ENCODE measurements at places on chromosomes 1 and 21.

DNA sequence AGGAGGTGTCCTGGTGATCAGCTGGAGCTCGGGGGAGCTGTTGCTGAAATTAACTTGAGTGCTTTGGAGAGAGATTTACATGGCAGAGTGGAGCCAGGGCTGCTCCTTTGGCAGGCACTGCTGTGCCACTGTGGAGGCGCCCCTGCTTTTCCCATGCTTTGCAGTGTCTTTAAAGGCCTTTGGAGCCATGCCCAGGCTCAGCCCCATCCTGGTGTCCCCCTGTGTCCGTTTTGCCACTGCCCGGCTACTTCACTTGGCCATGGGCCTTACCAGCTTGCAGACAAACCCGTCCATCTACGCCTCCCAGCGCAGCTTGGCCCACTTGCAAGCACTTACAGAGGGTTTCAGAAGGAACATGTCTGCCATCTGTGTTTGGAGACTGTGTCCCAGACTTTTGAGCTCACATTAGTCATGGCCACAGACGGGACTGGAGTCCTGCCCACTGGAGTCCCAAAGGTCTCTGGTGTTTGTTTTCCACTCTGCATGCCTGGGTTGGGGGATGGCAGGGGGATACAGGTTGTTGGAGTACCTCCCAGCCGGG is 18.2 kb upstream of the LAMTOR5 start:
- no peak for DNase-seq

DNA sequence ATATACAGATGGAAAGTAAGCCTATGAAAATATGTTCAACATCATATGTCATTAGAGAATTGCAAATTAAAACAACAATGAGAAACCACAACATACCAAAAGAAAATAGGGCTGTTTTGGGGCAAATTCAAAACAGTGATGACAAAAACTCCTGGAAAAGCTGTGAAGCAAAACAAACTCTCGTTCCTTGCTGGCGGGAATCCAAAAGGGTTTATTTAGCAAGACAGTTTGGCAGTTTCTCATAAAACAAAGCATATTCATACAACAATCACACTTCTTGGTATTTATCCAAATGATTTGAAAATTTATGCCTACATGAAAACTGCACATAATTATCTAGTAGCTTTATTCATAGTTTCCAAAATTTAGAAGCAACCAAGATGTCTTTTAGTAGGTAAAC is 44.4 kb downstream of the COL11A1 start:
- no peak for DNase-seq

- no peak for DNase-seq
Measured at GRCh38 chr1:32128964-32129363, 21.1 kb downstream of the KPNA6 start.

- DNase-seq: no peak
Measured at GRCh38 chr21:28893687-28894086, 99.0 kb downstream of the LTN1 start.

- DNase-seq: no peak
Measured at GRCh38 chr1:101039245-101039644, 13.7 kb upstream of the DPH5 start.

GRCh38 chr1:160837558-160838205 is 25.0 kb downstream of the CD244 start:
- DNase-seq: no peak

DNA sequence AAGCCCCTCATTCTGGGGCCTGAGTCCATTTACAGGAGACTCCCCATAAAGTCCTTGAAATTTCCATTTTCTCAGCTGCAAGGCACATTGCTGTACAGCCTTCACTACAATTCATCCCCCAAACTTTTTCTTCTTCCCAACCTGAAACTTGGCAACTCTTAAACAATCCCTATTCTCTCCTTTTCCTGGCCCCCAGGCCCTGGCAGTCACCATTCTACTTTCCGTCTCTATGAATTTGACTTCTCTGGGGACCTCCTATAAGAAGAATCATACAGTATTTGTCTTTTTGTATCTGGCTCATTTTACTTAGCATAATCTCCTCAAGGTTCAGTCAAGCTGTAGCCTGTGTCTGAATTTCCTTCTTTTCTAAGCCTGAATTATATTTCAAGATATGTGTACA is 332.9 kb downstream of the PCP4 start:
- DNase-seq: no peak

DNA sequence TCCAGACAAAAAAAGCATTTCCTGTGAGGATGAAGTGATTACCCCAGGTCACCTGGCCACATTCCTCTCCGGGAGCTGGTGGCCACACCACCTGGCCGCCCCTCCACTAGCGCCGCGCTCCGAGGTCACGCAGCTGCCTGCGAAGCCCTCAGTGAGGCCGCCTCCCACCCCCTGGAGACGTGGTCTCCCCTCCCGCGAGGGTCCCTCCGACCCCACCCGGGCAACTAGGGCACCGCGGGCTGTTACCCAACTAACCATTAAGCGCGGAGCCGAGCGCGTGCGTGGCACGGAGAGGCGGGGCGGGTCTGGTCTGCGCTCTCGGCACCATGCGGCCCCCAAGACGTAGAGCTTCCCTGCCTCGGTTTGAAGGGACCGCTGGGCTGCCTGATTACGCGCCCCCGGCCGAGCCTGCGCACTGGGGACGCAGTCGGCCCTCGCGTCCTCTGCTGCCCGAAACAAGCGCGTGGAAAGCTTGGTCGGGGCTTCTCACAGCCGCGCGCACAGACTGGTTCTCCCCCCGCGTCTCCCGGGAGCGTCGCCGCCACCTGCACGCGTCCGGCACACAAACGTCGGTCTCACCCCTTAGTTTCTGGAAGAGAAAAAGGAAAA is 106.5 kb downstream of the SLC16A1 start:
- peak; percentile 26 for DNase-seq

GRCh38 chr21:45593162-45594022 is 50.1 kb upstream of the PCBP3 start:
- DNase-seq: no peak

DNA sequence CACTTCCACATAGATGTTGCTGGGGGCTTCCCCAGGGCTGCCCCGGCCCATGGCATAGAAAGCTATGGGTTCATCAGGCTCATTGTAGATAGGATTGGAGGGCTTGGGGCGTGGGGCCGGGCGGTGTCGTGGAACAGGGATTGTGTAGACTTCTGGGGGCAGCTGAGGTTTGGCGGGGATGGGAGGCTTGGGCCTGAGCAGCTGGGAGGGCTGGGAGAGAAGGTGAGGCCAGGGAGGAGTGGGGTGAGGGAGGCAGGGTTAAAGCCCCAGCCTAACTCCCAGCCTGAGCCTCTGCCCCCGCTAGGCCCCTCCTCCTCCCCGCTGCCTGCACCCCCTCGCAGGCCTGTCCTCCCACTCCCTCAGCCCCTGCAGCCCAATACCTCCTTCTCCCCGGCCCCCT is 7.4 kb downstream of the SH2D2A start:
- DNase-seq: no peak

DNA sequence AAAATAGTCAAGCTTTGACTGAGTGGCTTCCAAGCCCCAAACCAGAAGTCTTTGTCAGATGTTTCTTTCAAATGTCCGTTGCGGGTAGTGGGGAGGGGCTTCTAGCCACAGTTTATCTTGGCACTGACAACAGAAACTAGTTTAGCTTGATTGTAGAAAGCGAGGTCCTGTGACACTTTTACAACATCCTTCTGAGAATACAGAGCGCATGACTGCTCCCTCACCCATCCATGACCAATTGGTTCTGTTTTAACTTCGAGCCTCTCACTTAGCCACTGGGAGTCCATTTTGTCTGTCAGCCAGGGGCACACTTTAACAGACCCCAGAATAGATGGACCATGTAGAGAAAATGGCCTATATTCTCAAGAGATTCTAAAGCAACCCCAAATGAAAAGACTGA is 199.2 kb upstream of the ST6GALNAC5 start:
- DNase-seq: no peak

DNA sequence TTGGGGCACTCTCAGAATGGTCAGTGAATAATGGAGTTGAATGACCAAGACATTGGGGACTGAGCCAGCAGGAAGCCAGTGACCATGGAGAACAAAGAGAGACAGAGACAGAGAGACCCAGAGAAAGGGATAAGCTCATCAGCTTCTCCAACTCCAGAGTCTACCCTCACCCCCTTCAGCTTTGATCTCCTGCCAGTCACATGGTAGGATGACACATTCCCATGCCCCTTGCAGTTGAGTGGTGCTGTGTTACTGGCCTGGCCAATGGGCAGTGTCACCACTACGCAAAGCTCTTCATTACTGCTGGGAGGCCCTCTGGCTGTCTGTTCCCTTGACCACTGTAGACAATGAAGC is 643.5 kb downstream of the AJAP1 start:
- no peak for DNase-seq

DNA sequence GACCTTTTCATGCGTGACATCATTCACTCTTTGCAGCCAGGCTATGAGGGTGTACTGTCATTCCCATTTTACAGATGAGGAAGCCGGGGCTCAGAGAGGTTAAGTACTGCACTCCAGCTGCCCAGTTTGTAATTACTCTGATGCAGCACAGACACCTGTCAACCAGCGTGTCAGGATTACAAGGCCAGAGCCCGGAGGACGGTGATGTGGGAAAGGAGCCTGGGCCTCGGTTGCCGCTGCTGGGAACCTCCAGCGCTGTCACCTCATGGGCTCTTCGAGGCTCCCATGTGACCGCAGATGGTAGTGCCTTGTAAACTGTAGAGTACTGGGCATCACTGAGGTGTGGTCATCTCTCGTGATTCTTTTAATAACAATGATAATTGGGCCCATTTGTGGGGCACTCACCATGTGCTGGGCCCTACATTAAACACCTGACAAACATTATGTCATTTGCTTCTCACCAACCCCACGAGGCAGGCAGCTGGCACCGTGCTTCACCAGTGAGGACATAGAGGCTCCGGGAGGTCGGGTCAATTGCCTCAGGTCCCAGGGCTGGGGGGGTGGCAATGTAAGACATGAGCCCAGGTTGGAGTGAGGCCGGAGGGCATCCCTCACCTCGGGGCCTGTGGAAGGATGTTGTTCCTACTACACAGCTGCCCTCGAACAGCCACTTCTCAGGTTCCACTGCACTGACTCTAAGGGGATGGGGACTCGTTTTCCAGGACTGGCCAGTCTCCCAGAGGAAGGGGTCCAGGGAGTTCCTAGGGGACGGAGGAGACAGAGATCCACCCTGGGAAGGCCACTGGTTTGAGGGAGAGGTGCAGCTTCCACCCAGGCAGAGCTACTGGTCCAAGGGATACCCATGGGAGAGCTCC is 42.8 kb upstream of the PADI1 start:
- no peak for DNase-seq

DNA sequence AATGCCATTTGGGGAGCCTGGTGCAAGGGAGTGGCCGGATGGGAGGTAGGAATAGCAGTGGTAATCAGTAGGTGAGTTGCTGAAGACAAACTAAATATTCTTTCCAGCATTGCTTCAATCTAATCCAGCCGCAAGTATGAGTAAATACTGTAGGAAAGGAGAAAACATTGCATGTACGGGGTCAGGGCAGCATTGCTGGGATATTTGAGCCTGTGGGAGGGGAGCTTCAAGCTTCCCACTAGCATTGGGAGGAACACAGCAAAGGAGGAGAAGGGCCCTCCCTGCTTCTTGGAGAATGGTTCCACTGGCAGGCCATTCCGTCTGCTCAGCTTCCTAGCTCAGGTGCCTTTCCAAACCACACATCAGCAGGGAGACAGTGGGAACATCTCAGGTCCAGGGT is 15.2 kb downstream of the CAPN2 start:
- DNase-seq: no peak

- no peak for DNase-seq
Measured at GRCh38 chr1:25485536-25486411, 55.1 kb downstream of the MACO1 start.

DNA sequence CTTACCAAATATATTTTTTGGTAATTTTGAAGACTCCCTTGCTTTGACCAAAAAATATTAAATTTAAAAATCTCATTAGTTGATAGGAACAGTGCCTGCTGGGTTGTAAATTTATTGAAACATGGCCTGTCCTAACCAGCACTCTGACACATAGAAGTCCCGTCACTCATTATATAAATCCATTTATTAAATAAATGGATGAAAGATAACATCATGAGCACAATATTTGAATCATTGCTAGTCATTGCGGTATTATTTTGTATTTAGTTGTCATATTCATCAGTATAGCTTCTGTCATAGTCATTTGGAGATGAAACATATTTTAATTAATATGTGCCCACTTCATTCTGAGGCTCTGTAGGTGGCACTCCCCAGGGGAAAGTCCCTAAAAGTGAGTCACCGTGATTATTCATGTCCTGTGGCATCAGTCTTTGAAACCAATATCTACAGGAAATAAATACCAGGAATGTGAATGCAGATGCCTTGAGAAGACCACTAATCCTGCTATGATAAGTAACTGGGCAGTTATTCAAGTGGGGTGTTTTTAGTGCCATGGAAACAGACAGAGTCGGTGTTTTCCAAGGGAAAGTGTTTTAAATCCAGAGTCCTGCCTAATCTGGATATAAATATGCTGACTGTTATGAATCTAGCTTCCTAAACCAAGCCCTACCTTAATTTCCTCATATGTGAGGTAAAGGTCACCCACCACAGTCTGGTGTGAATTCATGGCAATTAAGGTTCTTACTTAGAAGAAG is 302.0 kb downstream of the DUSP10 start:
- peak; percentile 89 for DNase-seq

DNA sequence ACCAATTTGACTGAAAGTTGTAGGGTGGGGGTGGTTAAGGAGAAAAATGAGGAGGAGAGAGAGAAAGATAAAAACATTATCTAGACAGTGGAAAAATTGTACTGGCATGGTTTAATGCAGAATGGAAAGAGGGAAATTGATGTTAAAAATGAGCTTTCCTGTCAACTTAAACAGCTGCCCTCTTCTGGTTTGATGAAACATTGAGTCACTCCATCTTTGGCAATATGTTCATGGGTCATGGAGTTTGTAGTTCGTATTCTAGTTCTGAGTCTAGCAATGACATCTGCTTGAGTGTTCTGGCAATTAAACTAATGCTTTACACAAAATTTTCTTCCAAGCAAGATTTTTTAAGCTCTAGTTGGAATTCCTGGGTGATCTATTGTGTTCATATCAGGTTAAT is 9.6 kb downstream of the ZNF648 start:
- DNase-seq: no peak

GRCh38 chr1:102884238-102884637 is 224.1 kb downstream of the COL11A1 start:
- no peak for DNase-seq

- DNase-seq: no peak
Measured at GRCh38 chr1:42926235-42926878, 32.3 kb downstream of the SLC2A1 start.

GRCh38 chr1:19414515-19415121 is 70.7 kb downstream of the CAPZB start:
- no peak for DNase-seq

DNA sequence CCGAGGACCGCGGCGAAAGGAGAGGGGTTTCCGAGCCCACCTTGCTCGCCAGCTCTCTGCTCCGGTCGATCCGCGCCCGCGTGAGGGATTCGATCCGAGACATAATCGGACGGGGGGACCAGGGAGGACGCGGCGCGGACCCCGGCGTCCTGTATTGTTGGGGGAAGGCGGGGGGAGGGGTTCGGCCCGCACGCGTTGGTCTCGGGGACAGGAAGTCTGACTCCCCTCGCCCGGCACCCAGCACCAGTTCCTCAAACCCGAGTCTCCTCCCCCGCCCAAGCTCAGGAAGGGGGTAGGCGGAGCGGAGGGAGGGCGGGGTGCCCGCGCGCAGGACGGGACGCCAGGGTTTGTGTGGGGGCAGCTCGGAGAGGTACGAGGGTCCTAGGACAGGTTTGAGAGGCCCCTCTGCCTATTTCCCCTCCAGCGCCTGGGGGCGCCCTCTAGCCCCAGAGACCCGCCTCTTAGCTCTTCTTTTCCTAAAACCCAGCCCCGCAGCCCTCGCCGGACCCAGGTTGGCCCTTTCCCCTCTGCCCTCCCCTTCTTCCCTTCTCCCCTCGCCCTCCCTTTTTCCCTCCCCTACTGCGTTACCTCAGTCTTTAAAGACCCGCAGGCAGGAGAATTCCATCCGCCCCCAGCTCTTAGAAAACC is at the start of gene ARHGEF2:
TSS of gene ARHGEF2 (minus strand) at position 223 of the 648 bp plus-strand sequence. CDS start at position 103, 120 bp downstream.
- peak; percentile 75 for DNase-seq

Data from RWPE1 (cell line).